Fibroblast of the aortic adventitia (primary cell): ENCODE measurements at places on chromosomes 2 and 18. TPM values are rescaled to one million over a fixed set of nuclear protein-coding genes. Genes with fewer than 3 reads are reported as not detected.

GRCh38 chr18:56831988-56832387 lies 180.8 kb downstream of the WDR7 start:
- no peak for DNase-seq

GRCh38 chr2:210895132-210895531 lies 338.7 kb downstream of the CPS1 start:
- DNase-seq = no peak

DNA sequence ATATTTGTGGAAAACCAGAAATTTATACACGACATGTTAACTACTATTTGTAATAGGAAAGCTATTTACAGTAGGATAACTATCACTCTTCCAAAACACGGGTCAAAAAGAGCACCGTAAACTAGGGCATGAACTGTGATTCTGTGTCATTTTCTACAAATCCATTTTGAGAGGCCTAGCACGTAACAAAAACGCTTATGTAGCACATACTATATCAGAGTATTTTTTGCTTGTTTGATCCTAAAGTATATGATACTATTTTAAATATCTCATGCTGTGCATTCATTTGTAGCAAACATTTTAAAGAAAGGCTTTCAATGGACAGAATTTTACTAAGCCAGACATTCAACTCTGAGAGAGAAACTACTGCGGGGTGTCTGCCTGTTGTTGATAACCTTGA lies 45.1 kb downstream of the WDFY1 start:
- no peak for DNase-seq

- no peak for DNase-seq
Observed at GRCh38 chr2:207228402-207228801, 62.7 kb upstream of the KLF7 start.

DNA sequence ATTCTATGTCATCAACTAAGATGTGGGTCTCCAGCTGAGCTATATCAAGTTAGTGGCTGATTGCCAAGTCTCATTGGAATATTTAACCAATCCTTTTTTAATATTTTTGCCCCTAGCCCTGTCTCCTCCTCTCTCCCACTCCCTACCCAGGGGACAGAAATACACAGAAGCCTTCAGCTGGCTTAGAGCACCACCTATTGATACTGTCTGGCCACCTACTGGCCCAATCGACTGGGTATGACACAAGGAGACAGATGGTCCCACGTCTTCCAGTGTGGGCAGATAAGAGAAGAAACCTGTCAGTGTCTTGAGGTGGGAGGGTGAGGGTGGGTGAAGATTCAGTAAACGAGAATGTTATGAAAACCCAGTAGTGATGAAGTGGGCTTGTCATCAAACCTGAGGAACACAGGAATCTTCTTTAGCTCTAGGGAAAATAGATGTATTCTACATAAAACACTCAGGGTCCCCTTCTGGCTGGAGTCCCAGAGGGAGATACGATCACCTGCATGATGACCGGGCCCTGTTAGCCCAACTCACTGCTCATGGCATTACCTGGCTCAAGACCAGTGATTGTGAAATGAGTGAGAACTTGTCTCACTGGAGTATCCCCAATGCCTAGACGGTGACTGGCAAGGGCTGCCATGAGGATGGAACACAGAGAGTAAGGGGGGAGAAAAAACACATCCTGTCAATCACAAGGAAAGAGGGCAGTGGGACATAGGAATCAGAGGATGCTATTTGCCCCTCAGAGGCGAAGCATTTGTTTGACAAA lies 26.7 kb downstream of the POLR1A start:
- DNase-seq = peak; percentile 76

- no peak for DNase-seq
Observed at GRCh38 chr2:21924640-21925285, 801.0 kb downstream of the TDRD15 start.

DNA sequence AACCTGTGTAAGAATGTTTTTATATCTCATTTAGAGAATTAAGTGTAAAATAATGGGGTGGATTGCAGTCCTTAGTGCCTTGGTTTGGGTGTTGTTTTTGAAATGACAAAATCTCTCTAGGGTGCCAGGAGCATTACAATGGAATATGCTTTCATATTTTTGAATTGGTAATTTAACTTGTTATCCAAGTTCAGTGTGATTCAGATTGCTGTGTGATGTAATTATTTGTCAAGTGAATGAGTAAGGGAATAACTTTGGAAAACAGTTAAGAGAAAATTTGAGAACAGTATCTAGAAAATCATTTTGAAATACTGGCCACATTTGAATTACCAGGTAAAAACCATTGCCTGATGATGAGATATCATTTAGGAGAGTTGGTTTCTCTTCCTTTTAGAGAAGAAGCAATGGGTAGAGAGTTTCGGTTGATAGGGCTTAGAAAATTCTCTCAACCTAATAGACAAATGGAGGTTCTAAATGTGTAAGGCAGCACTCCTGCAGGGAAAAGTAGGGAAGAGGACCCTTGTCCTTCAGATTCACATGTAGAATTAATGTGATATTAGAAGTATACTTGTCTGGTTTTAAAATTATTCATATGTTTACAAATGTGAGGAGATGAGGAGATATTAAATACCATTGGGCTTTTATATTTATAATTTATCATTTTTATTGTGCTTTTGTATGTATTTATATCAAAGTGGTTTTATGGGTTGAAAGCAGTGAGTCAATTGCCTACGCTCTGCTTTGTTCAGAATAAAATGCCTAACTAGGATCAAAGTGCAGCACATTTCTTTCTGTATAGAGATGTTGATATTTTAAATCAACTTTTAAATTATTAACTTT lies 124.8 kb downstream of the PHLPP1 start:
- peak; percentile 61 for DNase-seq

DNA sequence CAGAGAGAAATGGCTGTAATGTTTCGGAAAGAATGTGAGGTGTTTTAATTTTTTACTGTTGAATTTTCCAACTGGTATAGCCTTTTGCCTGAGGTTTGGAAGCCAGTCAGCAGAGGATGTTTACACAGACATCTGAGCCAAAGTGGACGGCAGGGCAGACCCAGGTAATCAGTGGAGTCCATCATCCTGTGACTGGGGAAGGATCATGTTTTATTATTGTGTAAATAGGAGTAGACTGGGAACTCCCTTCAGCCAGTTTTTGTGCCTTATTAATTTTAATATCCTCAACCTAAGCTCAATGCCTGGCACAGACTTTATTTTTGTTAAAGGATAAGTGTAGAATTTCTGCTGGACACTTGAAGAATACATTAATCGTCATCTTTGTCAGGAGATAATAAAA lies 142.0 kb upstream of the GAREM1 start:
- no peak for DNase-seq

DNA sequence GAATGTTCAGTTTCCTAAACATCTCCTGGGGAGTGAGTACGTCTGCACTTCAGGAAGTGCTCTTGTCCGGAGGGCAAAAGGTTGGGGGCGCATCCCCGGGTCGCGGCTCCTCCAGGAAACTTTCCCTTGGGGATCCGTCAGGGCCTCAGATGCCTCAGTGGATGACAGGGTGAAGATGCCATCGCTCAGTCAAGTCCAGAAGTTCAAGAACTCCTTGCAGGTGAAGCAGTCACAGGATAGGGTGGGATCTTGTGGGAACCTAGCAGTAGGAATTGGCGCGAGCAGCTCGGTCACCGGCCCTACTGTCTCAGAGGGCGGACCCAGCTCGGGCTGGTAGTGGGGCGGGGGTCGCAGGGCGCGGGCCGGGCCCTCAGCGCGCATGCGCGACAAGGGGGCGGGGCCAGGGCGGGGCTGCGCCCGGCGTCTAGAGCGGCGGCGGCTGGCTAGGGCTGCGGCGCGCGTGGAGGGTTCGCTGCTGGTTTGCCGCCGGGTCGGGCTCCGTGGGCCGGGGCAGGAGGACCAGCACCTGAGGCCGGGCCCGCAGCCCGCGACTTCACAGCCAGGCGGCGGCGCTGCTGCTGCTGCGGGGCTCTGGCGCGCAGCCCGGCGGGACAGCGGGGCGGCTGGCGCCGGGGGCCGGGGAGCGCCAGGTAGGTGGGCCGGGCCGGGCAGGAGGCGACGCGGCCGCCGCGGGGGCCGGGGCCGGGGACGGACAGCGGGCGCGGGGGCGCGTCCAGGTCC lies at the start of gene INPP4A:
TSS of gene INPP4A (plus strand) at position 423 of the 741 bp plus-strand sequence. CDS start 75,191 bp downstream, outside the sequence.
- DNase-seq = peak; percentile 45

DNA sequence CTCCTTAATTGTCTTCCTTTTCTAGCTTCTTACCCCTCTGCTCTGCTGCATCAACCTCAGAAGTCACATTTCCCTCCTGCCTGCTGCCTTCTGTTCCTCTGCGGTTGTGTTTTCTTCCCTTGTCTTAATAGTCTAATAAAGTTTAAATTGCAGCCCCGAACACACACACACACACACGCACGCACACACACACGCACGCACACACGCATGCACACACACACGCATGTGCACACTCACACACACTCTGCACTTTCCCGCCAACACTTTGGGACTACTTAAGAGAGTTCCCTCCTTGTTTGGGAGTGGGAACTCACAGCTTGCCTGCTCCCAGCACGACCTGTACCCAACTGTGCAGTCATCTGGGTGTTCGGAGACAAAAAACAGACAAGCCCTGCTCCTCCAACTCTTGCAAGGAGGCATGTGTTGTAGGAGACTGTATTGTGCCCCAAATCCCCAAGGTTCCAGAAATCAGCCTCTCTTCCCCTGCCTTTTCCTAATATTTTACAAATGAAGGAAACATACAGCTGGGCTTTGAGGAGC lies 99.1 kb downstream of the SETBP1 start:
- no peak for DNase-seq

DNA sequence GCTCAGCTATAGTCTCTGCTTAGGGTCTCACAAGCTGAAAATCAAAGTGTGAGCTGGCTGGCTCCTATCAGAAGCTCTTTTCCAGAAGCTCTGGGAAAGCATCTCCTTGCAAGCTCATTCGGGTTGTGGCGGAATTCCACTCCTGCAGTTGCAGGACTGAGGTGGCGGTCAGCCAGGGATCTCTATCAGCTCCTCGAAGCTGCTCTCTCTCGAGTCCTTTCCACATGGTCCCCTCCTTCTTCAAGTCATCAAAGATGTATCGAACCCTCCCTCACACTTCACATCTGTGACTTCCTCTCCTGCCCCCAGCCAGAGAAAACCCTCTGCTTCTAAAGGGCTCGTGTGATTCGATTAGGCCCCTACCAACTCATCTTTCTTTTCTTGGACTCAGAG lies 141.7 kb downstream of the ZFP36L2 start:
- DNase-seq = peak; percentile 90

DNA sequence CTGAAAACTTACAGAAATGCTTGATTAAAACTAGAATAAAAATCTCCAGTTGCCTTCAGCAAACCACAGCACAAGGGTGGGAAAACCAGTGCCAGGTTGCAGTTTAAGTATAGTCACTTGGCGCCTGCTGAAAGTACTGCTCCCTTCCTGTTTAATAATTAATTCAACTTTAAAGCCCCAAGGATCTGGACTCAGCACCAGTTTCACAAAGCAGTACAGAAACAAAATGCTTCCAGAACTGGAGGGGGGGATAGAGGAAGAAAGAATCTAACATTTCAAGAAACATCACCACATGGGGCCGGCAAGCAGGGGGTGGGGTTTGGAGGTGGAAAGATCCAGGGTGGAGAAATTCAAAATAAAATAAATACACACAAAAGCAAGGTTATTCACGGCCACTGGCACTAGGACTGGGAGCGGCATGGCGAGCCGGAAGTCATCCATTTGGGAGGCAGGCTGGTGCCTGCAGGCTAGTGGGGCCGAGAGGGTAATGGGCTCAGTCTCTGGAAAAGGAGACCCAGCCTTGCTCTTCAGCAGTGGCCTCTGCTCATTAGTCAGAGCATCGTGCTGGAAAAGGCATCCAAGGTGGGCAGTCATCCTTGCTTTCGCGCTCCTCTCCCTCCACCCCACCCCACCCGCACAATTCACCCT lies 85.8 kb downstream of the POU3F3 start:
- no peak for DNase-seq

GRCh38 chr2:74554820-74555531 lies 456 bp downstream of the DOK1 start:
- no peak for DNase-seq

GRCh38 chr2:142165790-142166189 lies 35.0 kb upstream of the LRP1B start:
- peak; percentile 1 for DNase-seq

- DNase-seq = peak; percentile 64
Observed at GRCh38 chr2:238513346-238513745, 86.6 kb downstream of the ASB1 start.

DNA sequence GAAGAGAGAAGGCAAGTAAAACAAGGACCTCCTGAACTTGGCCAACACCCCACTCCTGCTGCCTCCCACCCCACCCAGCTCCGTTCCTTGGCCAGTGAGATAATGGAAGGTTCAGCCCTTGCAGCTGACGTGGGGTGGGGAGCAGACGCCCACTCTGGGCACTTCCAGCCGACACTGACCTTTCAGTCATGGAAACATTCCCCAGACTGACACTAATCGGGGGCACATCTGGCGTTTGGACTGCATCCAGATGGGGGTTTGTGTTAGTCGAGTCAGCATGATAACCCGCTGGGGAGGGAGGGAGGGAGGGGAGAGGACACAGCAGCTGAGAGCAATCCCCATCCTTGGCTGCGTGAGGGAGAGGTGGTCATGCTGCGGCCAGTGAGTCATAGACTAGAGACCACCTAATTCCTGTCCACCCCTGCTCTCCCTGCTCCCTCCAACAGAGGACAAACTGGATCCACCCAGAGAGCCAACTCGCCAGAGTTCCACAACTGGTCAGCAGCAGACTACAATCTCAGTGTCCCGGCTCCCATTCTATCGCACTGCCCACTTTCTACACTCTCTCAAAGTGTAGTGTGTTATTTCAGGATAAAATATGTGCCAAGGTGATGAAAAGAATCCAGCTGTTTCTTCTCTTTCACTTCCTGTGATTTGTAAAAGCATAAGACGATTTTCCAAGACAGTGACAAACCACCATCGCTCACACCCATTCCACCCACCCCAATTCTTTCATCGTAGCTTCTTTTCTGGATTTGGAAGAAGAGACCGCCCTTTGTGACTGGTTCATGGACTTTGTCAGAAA lies 115.4 kb upstream of the PKDCC start:
- peak; percentile 100 for DNase-seq

GRCh38 chr2:79994161-79994560 lies 310.4 kb downstream of the LRRTM1 start:
- DNase-seq = no peak

DNA sequence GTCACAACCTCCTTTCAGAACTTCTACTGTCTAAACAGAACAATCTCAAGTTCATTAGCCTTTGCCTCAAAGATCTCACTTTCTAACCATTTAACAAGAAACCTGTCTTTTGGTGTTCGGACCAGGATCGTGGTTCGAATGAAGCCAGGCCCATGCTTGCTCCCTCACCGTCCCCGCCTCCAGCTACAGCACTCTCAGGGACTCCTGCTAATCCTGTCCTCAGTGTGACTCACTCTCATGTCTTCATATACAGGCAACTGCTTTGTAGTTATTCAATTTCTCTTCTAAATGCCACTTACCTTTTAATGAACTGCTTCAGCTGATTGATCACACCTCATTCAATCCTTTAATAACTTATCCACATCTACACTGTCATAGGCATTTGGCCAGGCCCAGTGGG lies 15.8 kb downstream of the SERTAD2 start:
- DNase-seq = no peak

The NEU2 gene
- total RNA-seq = not detected in 2 replicates

The COLEC11 gene
- 0.09 and 0.65 TPM in 2 replicates for total RNA-seq

The SYT4 gene
- total RNA-seq = under 0.01 TPM in 1 of 2 replicates, not detected in the other

The QPCT gene
- total RNA-seq = 1.7 and 8.3 TPM in 2 replicates

The LBX2 gene
- 2.0 and 3.0 TPM in 2 replicates for total RNA-seq

The FECH gene
- total RNA-seq = 13.8 and 29.9 TPM in 2 replicates

The ITGB1BP1 gene
- 34.8 and 80.9 TPM in 2 replicates for total RNA-seq

The PRSS56 gene
- total RNA-seq = not detected in 2 replicates

The SLC4A5 gene
- 0.25 and 0.45 TPM in 2 replicates for total RNA-seq

The ATOH8 gene
- total RNA-seq = 17.0 and 22.0 TPM in 2 replicates

The ELOA2 gene
- total RNA-seq = not detected in 2 replicates

The CCDC68 gene
- total RNA-seq = 0.16 and 7.4 TPM in 2 replicates

The C18orf63 gene
- total RNA-seq = not detected in 2 replicates

The ACTG2 gene
- total RNA-seq = 2.4 TPM in 1 of 2 replicates, not detected in the other

The CNRIP1 gene
- 40.0 and 46.9 TPM in 2 replicates for total RNA-seq

The LIMS4 gene
- 4.7 and 6.1 TPM in 2 replicates for total RNA-seq

The MRO gene
- total RNA-seq = under 0.01 and 6.5 TPM in 2 replicates
